ENCODE measurements at places on chromosomes 1 and 21.

- DNase-seq = peak; percentile 67
Observed at GRCh38 chr1:151579436-151580225, 32.2 kb upstream of the SNX27 start.

GRCh38 chr1:203478231-203478630 is 2.6 kb downstream of the PRELP start:
- DNase-seq = no peak

DNA sequence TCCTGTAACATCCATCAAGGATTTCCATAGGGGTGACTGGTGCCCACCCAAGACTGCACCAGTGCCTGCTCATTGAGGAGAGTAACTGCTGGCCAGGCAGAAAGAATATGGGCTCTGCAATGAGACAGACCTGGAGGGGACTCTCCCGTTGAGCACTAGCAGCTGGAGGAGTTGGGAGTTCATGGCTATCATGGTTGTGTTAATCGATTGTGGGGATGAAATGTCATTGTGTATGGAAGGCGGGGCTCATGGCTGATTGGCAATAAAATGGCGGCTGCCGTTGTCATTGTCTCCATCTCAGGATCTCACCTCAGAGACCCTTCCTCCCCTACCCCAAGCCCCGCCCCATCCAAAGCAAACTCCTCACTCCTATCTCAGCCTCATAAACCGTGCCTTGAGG is 3.9 kb downstream of the TMEM125 start:
- DNase-seq = no peak

- DNase-seq = no peak
Observed at GRCh38 chr1:212699625-212700222, at the start of gene BATF3. Gene BATF3 (minus strand): TSS chr1:212699840. CDS start chr1:212699762, 78 bp downstream.

GRCh38 chr1:236099355-236099974 is 34.6 kb upstream of the NID1 start:
- DNase-seq = peak; percentile 21

- no peak for DNase-seq
Observed at GRCh38 chr1:198203434-198203833, 46.6 kb downstream of the NEK7 start.

GRCh38 chr1:213099682-213100399 is 48.8 kb downstream of the RPS6KC1 start:
- DNase-seq = no peak

DNA sequence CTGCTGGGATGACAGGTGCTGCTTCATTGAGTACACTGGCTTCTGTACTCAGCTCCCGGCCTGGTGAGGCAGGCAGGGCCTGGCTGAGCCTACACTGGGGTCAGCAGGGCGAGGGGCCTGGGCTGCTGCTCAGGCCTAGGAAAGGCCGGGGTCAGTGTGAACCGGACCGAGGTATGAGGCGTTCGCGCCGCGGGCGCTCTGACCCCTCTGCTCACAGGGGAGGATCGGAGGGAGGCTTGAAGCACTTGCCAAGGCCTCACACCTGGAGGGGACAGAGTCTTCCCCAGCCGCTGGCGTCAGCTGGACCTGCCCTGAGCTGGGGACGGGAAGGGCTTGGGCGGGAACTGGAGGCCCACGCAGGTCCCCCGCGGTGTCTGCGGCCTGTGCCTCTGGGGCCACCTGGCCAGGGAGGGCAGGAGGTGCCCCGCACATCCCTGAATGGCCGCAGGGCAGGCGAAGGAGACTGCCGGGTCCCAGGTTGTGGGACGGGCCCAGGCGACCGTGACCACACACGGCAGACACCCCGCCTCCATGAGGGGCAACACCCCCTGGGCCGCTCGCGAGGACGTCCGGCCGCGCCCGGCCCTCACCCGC is 466 bp downstream of the PEX10 start:
- DNase-seq = no peak

- no peak for DNase-seq
Observed at GRCh38 chr21:40837456-40837855, 9.5 kb downstream of the DSCAM start.

DNA sequence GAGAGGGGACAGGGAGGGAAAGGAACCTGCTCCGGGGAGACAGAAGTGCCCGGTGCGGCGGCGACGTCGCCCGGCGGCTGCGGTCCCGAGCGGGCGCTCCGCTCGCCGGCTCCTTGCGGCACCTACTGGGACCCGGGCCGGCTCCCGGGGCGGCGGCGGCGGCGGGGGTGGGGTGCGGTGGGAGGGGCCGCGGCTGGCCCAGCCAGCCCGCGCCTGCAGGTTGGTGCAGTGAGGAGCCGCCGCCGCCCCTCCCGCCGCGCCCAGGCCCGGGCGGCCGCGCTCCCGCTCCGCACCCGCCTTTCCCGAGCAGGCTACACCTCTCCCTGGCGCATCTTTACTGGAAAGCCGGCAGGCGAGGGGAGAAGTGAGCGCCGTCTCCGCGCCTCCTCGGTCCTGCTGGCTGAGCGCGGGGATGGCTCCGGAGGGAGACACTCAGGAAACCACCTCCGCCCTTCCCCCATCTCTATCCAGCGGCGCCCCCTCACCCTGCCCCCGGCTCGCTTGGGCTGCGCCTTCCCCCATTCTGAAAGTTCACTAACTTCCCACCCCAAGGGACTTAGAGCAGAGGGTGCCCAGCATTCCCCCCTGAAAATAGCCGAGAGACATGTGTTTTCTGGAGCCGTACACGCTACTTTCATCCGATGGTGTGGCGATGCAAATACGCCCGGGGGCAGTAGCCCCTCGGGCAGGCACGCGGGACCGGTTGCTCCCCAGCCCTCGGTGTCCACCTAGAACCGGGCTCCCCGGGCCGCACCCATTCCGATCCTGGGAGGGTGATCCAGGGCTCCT is at the start of gene PLD5:
PLD5 (minus strand) TSS at position 127 of the 789 bp plus-strand sequence.
- no peak for DNase-seq

DNA sequence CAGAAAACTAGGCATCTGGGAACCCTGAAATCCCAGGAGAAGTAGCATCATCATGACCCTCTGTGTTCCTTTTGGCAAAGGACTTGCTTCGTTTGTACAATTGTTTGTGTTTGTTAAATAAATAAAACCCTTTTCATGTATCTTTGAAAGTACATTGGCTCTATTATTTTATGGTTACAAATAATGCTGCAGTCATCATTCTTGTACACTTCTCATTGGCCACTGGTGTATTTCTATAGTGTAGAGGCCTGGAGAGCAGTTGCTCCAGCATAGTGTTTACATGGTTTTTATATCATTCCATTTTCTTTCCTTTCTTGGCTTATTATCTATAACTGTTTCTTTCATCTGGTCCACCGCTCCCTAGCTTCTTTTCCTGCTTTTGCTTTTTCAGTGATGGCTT is 253.3 kb downstream of the FAM72C start:
- no peak for DNase-seq

DNA sequence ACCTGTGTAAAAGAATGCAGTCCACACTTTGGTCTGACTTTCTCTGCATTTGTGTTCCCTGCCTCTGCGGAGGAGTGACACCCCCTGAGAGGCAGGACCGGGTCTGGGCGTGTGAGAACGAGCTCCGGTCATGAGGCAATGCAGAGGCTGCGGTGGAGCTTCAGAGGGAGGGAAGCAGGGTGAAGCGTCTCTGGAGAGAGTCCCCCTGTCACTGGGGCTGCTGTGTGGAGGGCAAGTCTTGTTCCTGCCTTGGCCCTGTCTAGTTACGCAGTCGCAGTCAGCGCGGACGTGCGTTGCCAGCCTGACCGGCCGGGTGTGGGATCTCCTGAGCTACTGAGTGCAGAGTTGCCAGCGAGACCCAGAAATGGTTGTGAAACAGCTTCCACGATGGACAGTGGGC is 48.5 kb downstream of the BACE2 start:
- no peak for DNase-seq

- no peak for DNase-seq
Observed at GRCh38 chr1:241744591-241744990, 92.5 kb downstream of the WDR64 start.

DNA sequence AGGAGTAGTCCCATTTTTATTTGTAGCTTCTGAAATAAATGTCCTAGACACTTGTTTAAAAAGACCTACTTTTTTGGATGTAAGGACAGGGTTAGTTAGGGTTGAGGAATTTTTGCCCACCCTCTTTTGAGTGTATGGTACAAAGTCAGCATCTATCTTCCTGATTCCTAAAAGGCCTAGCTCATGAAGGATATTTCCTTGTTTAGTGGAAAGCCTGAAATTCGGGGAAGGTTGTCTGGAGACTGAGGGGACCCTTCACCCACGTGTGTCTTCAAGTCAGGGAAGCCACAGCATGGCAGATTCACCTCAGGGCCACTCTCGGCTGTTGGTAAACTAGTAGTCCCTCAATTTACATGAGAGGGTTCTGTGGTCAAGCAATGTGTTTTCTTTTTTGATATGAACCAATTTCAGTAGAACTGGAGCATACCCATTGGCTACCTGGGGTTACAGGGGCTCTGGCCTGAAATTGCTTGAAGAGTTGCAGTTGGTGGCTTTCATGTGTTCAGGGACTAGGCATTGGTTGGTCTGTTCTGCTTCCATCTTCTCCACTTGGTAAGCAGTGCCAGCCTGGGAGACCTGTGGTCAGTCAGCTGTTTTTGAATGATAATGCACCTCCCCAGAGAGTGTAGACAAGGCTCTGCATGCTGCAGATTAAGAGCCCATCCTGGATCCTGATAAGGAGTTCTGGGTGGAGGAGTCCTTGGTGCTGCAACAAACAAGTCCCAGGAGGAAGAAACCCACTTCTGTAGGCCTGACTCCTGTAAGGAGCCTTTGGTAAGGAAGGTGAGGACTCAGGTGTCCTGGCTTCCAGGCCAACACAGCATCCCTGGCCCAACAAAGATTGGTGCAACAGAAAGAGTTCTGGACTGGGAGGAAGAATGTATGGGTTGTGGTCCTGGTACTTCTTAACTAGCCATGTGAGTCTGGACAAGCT is 6.3 kb downstream of the BTG2 start:
- no peak for DNase-seq

- no peak for DNase-seq
Observed at GRCh38 chr1:101240041-101240430, 3.2 kb downstream of the S1PR1 start.

DNA sequence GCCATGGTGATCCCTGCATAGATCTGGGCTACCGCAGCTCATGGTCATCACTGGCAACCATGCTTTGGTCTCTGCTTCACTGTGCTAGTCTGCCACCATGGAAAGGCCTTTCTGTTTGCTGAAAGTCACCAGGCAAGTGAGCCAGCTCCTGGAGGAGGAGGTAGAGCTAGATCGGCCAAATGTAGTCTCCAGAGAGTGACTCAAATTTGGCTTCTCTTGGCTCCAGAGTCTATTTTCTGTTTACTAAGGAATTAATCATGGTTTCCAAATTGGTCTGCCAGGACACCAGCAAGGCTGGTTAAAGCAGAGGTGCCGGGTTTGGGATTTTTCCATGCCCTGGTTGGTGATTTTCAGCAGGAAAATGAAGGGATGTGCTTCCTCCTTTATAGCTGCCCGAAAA is 52.7 kb upstream of the IVNS1ABP start:
- DNase-seq = peak; percentile 70

Measured in fibroblast of mammary gland (primary cell).